Foreskin keratinocyte (primary cell): ENCODE measurements at places on chromosomes 6 and 20.

GRCh38 chr6:105821777-105822176 lies 264.4 kb upstream of the PRDM1 start:
- no peak for DNase-seq

GRCh38 chr6:2659882-2660281 lies 90.8 kb downstream of the MYLK4 start:
- DNase-seq: peak; percentile 70

DNA sequence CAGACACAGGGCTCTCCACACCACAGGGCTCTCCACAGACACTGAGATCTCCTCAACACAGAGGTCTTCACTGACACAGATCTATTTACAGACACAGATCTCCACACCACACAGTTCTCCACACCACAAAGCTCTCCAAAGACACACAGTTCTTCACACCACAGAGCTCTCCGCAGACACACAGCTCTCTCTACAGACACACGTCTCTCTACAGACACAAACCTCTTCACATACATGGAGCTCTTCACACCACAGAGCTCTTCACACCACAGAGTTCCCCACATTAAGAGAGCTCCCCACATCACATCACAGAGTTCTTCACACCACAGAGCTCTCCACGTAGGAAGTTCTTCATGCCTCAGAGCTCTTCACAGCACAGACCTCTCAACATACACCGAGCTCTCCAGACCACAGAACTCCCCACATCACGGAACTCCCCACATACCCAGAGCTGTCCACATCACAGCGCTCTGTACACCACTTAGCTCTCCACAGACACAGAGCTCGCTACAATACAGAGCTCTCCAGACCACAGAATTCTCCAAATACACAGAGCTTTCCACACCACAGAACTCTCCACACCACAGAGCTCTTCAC lies 53.9 kb downstream of the ERMARD start:
- DNase-seq: no peak

GRCh38 chr6:106684011-106684410 lies 54.6 kb downstream of the QRSL1 start:
- no peak for DNase-seq

GRCh38 chr6:169936355-169936975 lies 185.0 kb downstream of the ERMARD start:
- DNase-seq: no peak

DNA sequence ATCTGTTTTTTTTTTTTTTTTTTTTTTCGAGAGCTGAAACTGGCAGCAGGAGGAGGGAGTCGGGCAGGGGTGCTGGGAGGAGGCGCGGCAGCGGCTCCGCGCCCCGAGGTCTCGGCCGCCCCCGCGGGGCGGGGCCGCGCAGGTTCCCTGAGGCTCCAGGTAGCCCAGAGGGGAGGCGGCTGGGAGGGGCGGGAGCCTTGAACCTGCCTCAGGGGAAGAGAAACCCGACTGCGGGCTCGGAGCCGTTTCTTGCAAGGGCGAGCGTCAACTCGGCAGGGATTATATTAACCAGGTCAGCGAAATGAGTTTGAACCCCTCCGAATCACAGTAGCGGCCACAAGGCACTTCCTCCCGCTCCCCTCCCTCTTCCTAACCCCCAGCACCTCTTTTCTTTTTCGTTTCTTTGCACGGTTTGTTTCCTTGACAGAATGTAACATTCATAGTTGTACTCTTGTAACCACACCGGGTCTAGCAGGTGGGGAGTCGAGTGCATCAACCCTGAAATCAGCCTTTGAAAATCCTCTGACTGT lies 2.0 kb downstream of the MYB start:
- DNase-seq: peak; percentile 7

- no peak for DNase-seq
Measured at GRCh38 chr6:37321101-37321500, 32.7 kb upstream of the RNF8 start.

DNA sequence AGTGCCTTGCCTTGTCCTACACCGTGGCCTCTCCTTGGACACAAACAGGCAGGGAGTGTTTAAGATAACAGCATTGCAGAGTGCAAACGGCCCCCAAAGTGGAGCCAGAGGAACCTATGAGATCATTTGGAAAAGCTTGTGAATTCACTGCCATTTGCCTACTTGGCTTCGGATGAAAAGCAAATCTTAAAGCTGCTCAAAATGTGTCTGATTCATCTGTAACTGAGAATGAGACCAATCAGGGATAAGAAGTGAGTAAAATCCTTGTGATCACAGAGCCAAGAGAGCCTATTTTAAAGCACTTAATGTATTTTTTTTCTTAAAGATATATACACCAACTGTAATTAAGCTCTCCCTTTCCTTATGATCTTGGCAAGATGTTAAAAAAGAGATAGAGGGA lies 65.7 kb upstream of the BACH2 start:
- peak; percentile 55 for DNase-seq

DNA sequence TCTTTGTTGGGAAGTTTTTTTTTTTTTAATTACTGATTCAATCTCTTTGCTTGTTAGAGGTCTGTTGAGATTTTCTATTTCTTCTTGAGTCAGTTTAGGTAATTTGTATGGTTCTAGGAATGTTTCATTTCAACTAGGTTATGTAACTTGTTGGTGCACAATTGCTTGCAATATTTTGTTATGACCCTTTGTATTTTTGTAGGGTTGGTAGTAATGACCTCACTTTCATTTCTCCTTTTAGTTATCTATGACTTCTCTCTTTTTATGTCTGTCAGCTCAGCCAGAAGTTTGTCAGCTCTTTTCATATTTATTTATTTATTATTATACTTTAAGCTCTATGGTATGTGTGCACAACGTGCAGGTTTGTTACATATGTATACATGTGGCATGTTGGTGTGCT lies 51.1 kb upstream of the SLC24A3 start:
- DNase-seq: no peak

DNA sequence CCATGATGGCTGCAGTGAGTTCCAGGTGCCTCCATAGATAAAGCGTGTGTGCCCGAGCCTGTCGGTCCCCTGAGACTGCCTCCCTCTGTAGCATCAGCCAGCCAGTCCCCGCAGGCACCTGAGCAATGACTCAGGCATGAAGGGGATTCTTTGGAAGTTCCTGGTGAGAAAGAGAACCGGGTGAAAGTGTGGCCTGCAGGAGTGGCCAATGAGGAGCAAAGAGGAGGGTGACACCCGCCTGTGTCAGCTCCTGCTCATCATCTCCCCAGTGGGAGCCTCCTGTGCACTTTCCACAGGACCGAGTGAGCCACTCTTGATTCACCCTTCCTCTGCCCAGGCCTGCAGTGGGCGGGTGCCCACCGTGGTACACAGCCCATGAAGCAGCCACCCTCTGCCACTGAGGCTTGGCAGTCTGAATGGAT lies 71.2 kb upstream of the PTPN1 start:
- DNase-seq: peak; percentile 98

DNA sequence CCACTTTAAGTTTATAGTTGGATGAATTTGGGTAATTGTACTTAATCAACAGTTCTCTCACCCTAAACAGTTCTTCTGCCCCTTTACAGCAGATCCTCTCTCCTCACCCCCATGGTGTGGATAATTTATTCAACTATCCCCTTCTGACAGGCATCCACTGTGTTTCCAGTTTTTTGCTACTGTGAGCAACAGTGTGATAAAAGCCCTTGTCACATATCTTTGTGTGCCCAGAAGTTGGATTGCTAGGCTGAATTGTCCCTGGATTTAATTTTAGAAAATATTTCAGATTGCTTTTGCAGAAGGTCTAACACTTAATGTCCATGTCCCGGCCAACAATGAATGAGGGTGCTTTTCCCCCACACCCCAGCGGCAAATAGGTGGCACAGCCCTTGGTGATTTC lies 30.5 kb upstream of the SCUBE3 start:
- DNase-seq: no peak

DNA sequence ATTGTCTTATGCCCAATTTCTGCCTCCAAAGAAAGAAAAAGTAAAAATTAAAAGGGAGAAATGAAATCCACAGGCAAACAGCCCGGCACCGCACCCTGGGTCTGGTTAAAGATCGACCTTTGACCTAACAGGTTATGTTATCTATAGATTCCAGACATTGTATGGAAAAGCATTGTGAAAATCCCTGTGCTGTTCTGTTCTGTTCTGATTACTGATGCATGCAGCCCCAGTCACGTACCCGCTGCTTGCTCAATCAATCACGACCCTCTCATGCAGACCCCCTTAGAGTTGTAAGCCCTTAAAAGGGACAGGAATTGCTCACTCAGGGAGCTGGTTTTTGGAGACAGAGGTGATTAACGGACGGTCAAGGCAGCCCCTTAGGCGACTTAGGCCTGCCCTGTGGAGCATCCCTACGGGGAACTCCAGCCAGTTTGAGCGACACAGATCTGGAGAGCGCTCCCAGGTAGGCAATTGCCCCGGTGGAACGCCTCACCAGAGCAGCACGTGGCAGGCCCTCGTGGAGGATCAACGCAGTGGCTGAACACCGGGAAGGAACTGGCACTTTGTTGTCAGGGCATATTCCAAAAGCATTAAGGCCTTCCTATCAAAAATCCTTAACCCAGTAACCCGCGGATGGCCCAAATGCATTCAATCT lies 12.0 kb upstream of the HFE start:
- no peak for DNase-seq
